ENCODE measurements at places on chromosomes 7 and 10. TPM values are rescaled to one million over a fixed set of nuclear protein-coding genes. Genes with fewer than 3 reads are reported as not detected.

GRCh38 chr7:45569290-45569685 is 4.9 kb upstream of the ADCY1 start:
- DNase-seq = no peak
- H3K27ac ChIP-seq = no peak overlapping the region
- H3K4me3 ChIP-seq = no peak overlapping the region
- H3K4me1 ChIP-seq = peaks cover 6% of the 10 kb centered on the region
- no peaks in the 10 kb centered on the region for H3K36me3 ChIP-seq

Gene IL2RA
- total RNA-seq = 437 TPM

DNA sequence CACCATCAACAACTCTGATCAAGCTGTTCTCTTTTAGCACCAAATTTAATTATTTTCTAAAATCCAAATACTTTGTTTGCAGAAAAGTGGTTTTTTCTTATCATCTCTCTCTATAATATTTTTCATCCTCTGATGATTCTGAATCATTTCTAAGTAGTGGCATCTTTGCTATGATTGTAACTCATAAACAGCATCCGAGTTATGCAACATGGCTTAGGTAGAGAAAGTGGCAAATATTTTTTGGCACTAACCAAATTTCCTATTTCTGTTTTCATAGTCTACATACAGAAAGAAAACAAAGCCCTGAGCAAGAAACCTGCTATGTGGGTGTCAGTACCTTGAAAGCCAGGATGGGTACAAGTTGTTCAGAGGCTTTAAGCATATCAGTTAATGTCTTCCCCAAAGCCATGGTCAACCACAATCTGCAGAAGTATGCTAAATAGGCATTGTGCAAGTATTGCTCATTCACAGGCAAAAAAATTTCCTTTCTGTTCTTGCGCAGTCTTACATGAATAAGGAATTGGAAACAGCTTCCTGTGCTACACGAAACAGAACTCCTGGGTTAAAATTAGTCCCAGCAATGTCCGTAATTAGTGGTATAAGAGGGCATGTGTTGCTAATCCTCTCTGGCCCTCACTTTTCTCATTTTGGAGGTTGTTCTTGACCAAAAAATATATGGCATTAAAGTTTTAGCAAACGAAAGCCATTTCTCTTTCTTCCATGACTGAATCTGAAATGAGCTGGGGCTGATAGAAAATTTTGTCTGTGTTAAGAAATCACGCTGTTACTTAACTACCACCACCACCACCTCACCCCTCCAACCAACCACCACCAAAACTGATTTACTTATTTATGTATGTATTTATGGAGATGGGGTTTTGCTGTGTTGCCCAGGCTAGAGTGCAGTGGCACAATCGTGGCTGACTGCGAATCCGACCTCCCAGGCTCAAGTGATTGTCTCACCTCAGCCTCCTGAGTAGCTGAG is 325.6 kb upstream of the MAGI2 start:
- no peak overlapping the region for H3K27ac ChIP-seq
- no peaks in the 10 kb centered on the region for H3K27me3 ChIP-seq
- H3K4me1 ChIP-seq = no peaks in the 10 kb centered on the region
- no peaks in the 10 kb centered on the region for H3K36me3 ChIP-seq
- DNase-seq = no peak

DNA sequence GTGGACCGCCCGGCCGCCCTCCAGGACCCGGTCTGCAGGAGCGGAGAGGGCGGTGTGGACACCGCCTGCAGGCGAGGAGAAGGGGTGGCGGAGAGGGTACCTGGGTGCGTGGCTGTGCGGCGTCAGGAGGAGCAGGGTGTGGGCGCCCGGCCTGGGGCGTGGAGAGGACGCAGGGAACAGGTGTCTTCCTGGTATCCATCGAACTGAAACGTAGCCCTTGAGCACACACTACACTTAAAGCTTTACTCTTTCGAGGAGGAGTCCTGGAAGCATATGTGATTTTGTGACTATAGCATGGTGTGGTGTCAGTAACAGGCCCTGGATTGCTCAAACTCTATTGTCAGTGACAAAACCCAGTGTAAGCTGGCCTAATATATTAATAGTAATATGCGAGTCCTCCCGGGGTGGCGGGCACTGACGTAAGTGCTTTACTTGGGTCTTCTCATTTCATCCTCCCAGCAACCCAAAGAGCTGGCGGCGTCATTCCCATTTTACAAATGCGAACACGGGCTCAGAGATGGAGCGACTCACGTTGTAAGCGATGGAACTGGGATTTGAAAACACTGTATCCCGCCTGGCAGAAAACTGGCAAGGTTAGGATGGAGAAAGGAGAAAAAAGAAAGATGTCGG is 508 bp upstream of the TECPR1 start:
- H3K27ac ChIP-seq = peak overlapping the region; percentile 99
- DNase-seq = no peak
- H3K4me3 ChIP-seq = peak overlapping the region; percentile 95
- peaks cover 65% of the 10 kb centered on the region for H3K4me1 ChIP-seq

Gene LRRC17
- not detected for total RNA-seq

DNA sequence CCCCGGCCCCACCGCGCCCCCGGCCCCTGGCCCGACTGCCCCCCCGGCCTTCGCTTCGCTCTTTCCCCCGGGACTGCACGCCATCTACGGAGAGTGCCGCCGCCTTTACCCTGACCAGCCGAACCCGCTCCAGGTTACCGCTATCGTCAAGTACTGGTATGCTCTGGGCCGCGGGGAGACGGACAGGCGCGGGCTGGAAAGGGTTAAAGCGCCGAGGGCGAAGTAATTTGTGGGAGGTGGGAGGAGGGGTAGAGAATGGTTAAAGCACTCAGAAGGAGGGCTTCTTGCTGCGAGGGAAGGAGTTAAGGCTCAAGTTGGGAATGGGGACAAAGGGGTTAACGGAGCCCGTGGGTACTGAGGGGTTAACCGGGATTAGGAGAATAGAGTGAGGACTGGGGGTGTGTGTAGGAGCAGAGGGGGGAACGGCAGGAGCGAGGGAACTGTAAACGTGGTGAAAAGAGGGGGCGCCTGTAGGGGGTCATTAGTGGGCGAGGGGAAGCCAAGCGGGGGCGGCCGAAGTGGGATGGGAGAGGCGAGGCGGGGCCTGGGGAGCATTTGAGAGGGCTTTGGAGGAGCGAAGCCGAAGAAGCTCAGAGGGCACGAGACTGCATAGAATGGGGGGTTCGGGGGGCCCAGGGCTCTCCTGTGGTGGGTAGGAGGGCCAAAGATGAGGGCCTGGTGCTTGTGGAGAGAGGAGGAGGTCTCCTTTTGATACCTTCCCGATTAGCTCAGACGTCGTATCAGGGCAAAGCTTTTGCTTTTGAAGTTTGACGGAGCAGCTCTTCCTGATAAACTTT is 605 bp downstream of the SUFU start:
- H3K27me3 ChIP-seq = no peaks in the 10 kb centered on the region
- peaks cover 40% of the 10 kb centered on the region for H3K4me1 ChIP-seq
- H3K4me3 ChIP-seq = no peak overlapping the region
- peaks cover 32% of the 10 kb centered on the region for H3K36me3 ChIP-seq
- DNase-seq = peak; percentile 33

- no peak for DNase-seq
- H3K4me3 ChIP-seq = no peak overlapping the region
- H3K27ac ChIP-seq = no peak overlapping the region
- no peaks in the 10 kb centered on the region for H3K4me1 ChIP-seq
- H3K36me3 ChIP-seq = no peaks in the 10 kb centered on the region
- no peaks in the 10 kb centered on the region for H3K27me3 ChIP-seq
Measured at GRCh38 chr10:81177651-81178244, 640.0 kb downstream of the SH2D4B start.

DNA sequence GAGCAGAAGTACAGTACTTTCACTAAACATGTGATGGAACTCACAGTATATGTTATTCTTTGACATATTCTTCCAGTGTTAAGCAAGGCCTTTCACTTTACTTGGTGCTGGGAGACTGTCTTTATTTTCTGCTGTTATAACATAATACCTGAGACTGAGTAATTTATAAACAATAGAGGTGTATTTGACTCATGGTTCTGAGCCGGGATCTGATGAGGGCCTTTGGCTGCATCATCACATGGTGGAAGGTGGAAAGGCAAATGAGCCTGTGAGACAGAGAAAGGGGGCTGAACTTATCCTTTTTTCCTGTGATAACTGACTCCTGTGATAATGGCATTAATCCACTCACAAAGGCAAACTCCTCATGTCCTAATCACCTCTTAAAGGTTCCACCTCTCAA is 1.4 kb downstream of the SUPV3L1 start:
- peak overlapping the region; percentile 98 for H3K27ac ChIP-seq
- H3K4me1 ChIP-seq = peaks cover 53% of the 10 kb centered on the region

Measured in activated CD4-positive, alpha-beta memory T cell treated with anti-CD3 and anti-CD28 coated beads, Interleukin-2, amount 10 ng/mL, durations not matched to agents 7 days and 5 days (primary cell).